Urothelium cell line (cell line): ENCODE measurements at places on chromosomes 1 and 21.

DNA sequence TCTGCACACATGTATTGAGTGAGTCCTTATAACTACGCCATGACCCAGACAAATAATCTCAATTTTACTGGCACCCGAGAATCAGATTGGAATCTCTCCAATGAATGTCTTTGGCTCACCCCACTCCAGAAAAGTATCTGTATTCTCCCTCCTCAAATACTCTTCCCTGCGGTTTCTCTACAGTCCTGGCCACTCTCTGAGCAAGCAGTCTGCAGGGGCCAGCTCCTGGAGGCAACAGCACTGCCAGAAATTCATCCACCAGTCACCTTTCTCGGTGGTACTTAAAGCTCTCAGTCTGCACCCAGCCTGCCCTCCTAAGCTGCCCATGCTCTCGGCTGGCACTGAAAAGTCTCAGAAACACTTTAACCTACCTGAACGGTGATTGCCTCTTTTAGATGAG is 16.1 kb upstream of the LYST start:
- DNase-seq = no peak

DNA sequence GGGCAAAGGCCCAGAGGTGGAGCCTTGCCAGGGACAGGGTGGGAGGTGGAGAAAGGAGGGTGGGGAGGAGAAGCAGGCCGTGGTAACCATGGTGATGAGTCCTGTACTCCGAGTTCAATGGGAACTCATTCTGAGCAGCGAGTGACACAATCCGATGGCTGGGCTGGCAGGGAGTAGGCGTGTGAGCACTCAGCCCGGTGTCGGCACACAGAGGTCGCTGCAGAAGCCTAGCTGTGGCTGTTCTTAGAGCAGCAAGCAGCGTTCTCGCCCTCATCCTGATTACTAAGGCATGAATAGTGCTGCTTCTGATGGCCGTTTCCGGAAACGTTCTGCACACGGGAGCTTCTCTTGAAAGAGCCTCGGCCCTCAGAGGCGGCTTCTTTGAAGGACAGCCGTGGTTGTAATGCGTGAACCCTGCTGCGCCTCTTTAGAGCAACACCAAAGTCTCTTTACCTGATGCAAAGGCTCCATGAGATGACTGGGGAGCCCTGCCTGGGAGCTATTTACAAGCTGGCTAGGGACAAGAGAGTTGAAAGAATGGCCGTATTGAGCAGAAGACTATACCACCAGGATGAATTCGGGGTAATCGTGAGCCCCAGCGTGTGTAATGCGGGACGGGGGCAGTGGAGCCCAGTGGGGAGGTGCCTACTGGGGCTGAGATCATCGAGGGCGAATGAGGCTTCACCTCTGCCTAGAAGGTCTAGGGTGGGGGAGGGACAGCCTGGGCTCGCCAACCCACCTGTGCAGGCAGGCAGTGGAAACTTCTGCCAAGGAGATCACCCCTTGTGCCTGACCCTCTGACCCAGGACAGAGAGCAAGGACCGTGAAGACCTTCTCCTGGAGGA is 72.8 kb upstream of the PAX7 start:
- DNase-seq = peak; percentile 76

GRCh38 chr21:37575580-37575979 is 209.0 kb downstream of the DYRK1A start:
- DNase-seq = no peak

DNA sequence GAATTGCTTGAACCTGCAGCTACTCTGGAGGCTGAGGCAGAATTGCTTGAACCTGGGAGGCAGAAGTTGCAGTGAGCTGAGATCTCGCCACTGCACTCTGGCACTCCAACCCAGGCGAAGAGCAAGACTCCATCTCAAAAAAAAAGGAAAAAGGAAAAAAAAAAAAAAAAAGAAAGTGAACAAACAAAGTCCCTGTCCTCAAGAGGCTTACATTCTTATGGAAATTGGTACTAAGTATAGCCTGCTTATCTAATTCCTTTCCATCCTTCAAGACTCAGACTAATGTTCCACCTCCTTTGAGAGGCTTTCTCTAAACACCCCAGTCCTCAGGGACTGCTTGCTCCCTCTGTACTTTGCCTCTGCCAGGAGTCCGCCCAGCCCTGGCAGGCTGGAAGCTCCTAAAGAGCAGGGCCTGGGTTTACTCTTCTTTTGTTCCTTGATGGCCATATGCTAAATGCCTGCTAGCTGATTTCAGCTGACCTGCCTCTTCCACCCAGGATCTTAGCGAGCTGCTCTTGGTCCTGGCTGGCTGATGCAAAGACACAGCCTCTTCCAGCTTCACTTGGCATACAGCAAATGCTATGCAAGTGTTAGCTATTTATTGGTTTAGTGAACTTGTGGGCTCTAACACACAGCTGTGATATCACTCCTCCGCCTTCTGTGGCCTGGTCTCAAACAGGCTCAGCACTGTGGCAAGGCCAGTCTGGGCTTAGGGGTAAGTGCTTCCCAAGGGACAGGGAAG is 9.8 kb downstream of the SLC9A1 start:
- no peak for DNase-seq

- peak; percentile 17 for DNase-seq
These were observed 141.7 kb downstream of the NPHP4 start for GRCh38 chr1:5850503-5850902.

GRCh38 chr1:115680730-115681111 is 39.0 kb downstream of the VANGL1 start:
- no peak for DNase-seq

- peak; percentile 92 for DNase-seq
These were observed 93.9 kb downstream of the ADCY10 start for GRCh38 chr1:167819849-167820683.

DNA sequence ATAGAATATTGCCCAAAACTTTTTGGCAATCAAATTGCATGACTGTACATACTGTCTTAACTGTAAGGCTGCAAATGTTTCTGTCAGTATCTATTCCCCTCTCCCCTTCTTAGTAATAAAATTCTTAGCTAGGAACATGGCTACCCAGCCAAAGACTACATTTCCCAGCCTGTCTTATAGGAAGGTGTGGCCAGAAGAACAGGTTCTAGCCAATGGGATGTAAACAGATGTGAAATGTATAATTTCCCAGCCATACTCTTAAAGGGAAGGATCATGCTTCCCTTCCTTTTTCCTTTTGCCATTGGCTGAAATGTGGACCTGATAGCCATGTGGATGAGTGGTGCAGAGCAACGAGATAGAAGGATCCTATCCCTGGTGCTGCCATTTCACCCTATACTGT is 7.0 kb upstream of the HIVEP3 start:
- no peak for DNase-seq

DNA sequence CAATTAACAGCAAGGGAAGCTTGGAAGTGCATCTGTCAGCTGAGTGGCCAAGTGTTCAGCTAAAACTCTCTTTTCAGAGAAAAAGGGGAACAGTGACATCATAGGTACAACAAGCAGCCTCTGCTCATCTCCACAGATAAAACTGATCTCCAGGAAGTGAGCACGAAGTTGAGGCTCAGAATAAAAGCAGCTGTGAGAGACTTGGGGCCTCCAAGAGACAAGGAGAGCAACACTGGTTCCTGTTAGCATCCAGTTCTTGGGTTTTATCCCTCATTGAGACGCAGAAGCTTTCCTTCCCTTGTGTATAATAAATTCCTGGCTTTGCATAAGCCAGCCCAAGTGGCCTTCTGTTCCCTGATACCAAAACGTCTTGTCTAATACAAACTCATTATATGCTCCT is 20.0 kb upstream of the CNN3 start:
- no peak for DNase-seq
